NAMALWA (cell line): ENCODE measurements at places on chromosomes 4 and X.

- no peak for DNase-seq
Measured at GRCh38 chr4:36292556-36293188, 11.3 kb downstream of the DTHD1 start.

DNA sequence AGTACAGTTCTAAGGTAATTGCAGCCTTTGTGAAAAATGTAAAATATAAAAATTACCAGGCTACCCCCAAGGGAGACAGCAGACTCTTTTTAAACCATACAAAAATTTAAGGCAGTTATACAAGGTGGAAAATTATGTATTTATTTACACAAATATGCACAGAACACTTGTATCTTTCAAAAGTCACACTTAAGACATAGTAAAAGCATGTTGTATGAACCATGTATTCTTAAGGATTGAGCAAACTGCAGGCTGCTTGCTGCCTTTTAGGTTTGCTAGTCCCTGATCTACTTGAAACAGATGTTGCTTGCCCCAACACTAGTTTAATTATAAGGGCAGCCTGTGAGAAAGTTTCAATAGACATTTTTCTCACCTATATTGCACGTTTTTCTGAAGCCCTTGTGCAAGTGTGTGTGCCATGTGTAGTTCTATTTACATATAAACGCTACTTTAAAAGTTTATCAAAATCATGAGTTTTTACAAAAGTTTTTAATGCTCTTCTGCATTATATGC, 72.8 kb downstream of the PRSS12 start:
- DNase-seq = peak; percentile 35

DNA sequence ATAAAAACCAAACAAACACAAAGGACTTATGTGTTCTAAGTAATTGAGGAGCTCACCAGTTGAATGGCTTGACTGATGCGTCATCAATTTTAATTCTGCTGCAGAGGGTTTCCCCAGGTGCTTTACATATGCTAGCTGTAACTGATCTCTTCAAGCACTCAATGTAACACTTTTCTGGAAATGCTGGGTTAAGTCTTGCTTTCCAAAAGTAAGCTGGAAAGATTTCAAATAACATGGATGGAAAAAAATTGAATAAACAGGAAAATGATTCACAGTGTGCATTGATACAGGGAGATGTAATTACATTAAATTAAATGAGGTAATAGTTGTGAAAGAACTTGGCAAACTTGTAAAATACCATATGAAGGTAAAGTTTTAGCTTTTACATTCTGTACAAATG, 186.7 kb upstream of the WDFY3 start:
- no peak for DNase-seq

- no peak for DNase-seq
Measured at GRCh38 chr4:176939445-176939844, 146.7 kb upstream of the VEGFC start.

- no peak for DNase-seq
Measured at GRCh38 chrX:29926056-29926455, 289.3 kb upstream of the MAGEB2 start.

GRCh38 chr4:83864097-83864817, 328.3 kb downstream of the GPAT3 start:
- no peak for DNase-seq

GRCh38 chr4:17489123-17489522, 22.8 kb downstream of the QDPR start:
- DNase-seq = no peak

DNA sequence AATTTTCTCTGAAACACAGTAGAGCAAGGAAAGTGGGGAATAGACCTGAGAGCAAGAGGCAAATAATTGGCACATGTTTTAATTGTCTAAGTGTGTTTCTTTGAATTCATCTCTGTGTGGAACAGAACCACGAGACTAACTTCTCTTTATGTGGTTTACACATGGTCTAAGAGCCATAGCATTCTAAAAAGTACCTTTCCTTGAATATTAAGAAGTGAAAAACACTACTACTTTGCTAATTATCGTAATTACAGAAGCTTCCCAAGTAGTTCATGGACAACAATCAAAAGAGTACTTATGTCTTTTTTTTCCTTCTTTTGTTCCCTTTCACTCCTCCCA, 2.9 kb upstream of the CYBB start:
- no peak for DNase-seq

DNA sequence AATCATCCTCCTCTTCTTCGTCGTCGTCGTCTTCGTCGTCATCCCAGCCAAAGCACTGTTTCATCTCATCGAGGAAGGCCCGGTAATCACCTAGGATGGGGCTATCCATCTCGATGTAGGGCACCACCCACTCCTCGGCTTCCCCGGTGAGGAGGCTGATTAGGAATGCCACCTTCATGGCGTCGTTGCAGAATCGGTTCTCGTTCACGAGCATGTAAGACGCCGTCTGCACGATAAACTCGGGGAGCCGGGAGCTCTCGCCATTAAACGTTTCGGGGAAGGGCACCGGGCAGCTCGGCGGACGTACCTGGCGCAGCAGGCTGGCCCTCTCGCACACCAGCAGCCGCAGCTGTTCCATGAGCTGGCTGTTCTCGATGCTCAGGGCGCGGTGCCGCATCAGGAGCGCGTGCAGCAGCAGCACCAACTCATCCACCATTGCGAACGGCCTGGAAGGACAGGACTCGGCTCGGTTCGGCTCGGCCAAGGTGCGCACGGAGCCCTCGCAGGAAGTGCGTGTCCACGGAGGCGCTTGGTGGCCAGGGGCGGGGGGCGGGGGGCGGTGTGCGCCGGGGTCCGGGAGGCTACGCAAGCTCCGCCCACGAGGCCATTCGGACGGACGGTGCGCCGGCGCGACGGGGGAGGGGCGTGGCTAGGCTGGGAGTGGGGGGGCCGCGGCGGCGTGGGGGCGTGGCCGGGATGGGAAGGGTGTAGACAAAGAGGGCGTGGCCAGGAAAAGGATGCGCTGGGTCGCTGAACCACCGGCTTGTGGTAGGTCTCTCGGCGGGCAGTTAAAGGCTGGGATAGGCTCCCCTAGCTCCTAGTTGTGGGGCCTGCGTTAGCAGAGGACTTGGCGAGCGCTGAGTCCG, at the start of gene LDOC1:
Gene LDOC1, minus strand, starts transcription at position 544 of the 866 bp plus-strand sequence. Its CDS starts 108 bp downstream, at position 436.
- DNase-seq = no peak

DNA sequence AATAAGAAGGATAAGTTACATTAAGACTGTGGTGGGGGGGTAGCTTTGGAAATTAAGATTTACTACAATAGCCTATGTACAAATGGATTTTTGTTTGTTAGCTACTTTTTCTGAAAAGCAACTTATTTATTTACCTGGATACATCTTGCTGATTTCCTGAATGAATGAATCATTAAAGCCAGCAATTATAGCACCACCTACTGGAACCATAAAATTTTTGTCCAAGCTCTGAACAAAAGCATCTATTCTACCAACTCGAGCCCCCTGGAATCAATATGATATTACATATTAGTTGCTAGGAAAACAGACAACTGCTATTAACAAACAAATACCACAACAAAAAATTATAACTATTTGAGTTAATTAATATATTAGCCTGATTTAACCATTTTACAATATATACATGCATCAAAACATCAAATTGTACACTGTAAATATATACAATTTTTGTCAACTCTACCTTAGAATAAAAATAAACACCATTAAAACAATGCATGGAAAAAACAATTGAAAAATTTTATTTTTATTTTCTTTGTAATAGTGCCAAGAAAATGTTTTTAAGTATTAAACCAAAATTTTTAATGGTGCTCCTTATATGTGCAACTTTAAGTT, 15.3 kb downstream of the SEPSECS start:
- DNase-seq = peak; percentile 50

- peak; percentile 58 for DNase-seq
Measured at GRCh38 chrX:118847676-118848075, 24.1 kb downstream of the ZCCHC12 start.

DNA sequence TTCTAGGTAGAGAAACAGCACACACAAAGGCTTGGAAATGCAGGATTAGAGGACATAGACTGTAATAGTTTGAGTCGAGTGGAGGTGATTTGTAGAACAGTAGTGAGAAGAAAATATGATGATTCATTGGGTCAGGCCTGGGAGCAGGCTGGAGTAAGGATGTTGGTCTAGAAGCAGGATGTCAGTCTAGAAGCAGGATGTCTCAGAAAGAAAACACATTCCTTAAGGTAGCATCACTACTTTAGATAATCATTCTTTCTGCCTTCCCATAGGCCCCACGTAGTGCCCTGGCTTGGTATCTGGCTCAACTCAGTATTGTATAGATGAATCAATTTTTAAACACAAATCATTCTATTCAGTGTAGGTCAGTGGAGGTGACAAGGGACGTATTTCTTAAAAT, 11.2 kb upstream of the DACH2 start:
- DNase-seq = no peak

GRCh38 chr4:128847082-128847724, 37.7 kb downstream of the JADE1 start:
- DNase-seq = no peak

DNA sequence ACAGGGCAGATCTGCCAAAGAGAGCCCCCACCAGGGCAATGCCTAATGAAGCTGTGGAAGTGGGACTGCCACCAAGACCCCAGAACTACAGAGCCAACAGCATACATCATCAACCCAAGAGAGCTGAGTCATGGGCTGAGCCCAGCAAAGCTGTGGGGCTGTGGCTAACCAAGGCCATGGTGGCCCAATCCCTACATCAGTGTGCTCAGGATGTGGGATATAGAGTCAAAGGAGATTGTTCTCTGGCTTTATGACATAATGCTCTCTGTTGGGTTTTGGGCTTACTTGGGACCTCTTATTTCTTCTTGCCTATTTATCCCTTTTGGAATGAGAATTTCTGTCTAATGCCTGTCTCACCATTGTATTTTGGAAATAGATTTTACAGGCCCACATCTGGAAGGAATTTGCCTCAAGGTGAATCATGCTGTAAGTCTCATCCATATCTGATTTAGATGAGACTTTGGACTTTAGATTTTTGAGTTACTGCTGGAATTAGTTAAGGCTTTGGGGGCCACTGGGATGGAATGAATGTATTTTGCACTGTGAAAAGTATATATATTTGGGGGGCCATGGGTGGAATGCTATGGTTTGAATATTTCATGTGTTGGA, 5.4 kb upstream of the PRDM5 start:
- DNase-seq = no peak

- DNase-seq = no peak
Measured at GRCh38 chr4:88645994-88646393, 51.6 kb downstream of the NAP1L5 start.

- DNase-seq = no peak
Measured at GRCh38 chr4:2252530-2253091, 9.3 kb downstream of the MXD4 start.

DNA sequence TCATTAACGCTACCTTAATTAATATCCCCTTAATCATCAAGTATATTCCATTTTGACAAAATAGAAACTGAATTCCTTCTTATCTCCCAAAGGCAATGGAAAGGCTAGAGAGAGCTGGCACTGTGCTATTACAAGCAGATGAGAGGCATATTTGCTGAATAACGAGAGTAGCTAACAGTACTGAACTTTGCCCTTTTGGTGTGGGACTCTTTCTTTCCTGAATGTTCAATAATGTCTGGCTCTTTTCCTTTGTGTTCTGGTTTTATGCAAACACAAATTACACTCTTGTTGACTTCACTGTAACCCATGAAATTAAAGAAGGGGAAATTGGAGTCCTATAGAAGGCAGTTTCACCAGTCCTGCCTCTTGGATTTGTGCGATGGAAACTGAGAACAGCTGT, 63.5 kb downstream of the SHROOM3 start:
- no peak for DNase-seq

DNA sequence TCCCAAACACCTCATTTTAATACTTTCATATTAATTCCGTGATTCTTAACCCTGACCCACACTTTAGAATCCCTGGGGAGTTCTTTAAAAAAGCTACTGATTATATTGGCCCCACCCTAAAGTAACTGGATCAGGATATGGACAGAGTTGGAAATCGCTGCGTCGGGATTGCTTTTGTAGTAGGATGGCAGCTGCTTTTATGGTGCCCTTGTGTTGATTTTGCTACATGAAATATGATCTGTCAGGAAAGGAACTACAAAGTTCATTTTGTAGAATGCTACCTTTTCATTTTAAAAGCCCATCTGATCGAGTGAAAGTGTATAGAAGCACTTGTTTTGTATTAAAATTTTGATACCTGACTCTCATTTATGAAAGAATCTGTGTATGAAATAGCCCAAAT, 43.6 kb downstream of the TMEM131L start:
- DNase-seq = no peak

- no peak for DNase-seq
Measured at GRCh38 chr4:78534286-78534955, 17.1 kb upstream of the ANXA3 start.

DNA sequence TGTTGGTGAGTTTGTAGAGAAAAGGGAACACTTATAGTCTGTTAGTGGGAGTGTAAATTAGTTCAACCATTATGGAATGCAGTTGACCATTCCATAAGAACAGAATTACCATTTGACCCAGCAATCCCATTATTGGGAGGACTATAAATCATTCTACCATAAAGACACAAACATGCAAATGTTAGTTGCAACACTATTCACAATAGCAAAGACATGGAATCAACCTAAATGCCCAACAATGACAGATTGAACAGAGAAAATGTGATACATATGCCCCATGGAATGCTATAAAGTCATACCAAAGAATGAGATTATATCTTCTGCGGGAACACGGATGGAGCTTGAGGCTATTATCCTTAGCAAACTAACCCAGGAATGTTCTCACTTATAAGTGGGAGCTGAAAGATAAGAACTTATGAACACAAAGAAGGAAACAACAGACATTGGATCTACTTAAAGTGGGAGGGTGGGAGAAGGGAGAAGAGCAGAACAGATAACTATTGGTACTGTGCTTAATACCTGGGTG, 1819.2 kb upstream of the ADGRL3 start:
- DNase-seq = no peak

DNA sequence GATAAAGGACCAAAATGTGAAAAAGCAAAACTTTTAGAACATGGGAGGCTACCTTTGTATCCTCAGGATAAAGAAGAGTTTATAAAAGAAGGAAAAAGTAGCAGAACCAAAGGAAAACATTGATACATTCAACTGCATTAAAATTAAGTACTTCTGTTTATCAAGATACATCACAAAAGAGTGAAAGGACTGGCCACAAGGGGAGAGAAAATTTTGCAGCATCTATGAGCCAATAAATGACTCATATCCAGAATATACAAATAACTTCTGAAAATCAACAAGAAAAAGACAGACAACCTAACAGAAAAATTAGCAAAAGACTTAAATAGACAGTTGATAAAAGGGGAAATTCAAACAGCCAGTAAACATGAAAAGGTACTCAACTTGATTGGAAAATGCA, 177.1 kb downstream of the RBMX2 start:
- no peak for DNase-seq

GRCh38 chrX:28189011-28189410, 207.8 kb upstream of the DCAF8L1 start:
- no peak for DNase-seq

GRCh38 chr4:108276690-108277089, 108.0 kb upstream of the LEF1 start:
- DNase-seq = no peak

- DNase-seq = no peak
Measured at GRCh38 chrX:23803931-23804381, 21.0 kb downstream of the SAT1 start.

DNA sequence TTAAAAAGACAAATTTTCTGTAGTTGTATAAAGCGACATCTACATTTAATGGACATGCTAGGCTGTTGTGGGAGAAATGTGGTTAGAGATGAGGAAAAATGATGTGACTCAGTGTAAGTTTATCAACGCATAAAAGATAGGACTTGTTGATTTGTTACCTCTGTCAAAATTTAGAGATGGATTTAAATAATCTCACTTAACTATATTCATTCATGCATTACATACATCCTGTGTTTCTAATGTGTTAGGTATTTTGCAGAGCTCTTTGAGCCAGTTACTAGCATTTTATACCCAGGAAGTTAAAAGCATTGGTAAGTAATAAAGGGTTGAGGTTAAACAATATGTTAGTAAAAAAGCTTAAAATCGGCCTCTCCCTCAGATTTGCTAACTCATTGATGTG, 34.3 kb downstream of the METAP1 start:
- DNase-seq = no peak
